GDM1 (cell line): ENCODE measurements at places on chromosomes 12 and 14.

- DNase-seq: no peak
Observed at GRCh38 chr12:57166971-57167371, 19.6 kb upstream of the LRP1-AS start.

DNA sequence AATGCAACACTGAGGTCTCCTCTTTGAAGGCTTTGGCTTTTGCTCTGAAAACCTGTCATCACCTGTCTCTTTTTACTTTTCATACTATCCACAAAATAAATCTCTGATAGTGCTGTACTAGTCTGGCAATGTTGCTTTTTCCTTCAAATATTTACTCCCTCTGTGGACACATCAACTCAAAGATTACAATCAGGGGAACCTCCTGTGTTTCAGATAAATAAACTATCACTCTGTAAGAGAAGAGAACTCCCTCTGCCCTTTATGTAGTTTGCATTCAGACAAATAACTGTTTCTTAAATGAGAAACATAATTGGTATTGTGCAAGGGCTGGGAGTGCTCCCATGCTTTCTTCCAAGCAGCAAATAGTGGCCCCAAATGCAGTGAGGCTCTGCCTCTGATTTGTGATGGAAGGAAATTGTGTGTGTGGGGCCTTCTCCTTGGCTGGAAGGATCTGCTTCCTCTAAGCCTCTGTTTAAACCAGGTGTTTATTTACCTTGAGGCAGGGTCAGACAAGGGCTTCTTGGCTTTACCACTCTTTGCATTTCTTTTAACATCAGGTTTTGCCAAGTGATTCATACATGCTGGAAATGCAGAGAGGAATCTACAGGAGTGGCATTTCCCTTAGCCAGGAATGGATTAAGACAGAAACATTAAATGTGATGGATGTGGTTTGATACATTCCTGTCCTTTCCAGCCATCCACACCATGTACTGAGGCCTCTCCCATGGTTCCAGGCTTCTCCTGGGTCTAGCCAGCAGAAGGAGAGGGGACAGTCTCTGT is 69.0 kb downstream of the AKAP6 start:
- no peak for DNase-seq

DNA sequence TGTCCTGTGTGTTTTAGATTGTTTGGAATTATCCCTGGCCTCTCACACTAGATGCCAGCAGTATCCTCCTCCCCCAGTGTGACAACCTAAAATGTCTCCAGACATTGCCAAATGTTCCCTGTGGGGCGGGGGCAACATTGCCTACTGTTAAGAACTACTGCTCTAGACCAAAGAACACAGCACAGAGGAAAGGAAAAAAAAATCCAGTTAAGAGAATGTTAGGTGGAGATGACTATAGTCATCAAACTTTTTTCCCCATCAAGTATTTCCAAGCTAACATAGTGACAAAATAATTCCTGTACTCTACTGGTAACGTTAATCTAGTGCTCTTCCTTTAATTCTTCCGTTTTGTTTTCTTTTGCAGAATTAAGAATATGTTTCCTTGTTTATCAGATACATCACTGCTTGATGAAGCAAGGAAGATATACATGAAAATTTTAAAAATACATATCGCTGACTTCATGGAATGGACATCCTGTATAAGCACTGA is 3.5 kb downstream of the CDKN1B start:
- DNase-seq: no peak

DNA sequence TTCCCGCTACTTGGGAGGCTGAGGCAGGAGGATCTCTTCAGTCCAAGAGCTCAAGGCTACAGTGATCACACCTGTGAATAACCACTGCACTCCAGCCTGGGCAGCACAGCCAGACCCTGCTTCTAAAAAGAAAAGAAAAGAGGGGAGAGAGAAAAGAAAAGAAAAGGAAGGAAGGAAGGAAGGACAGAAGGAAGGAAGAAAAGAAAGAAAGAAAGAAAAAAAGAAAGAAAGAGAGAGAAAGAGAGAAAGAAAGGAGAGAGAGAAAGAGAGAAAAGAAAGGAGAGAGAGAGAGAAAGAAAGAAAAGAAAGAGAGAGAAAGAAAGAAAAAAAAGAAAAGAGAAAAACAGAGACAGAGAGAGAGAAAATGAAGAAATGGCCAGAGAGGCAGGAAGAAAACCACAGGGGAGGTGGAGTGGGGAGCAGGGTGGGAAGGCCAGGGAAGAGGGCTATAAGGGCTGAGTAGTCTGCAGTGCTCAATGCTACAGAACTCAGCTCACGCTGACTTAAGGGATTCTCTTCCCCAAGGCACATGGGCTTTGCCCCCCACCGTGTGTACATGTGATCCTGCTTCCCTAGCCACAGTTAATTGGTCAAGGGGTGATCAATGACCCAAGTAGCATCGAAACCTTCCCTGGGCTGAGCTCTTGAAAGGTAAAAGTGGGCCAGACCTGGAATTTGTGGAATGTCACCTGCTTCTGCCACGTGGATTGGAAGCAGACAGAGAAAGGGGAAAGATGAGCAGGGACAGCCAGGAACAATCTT is 90.4 kb upstream of the TMCC3 start:
- DNase-seq: no peak

DNA sequence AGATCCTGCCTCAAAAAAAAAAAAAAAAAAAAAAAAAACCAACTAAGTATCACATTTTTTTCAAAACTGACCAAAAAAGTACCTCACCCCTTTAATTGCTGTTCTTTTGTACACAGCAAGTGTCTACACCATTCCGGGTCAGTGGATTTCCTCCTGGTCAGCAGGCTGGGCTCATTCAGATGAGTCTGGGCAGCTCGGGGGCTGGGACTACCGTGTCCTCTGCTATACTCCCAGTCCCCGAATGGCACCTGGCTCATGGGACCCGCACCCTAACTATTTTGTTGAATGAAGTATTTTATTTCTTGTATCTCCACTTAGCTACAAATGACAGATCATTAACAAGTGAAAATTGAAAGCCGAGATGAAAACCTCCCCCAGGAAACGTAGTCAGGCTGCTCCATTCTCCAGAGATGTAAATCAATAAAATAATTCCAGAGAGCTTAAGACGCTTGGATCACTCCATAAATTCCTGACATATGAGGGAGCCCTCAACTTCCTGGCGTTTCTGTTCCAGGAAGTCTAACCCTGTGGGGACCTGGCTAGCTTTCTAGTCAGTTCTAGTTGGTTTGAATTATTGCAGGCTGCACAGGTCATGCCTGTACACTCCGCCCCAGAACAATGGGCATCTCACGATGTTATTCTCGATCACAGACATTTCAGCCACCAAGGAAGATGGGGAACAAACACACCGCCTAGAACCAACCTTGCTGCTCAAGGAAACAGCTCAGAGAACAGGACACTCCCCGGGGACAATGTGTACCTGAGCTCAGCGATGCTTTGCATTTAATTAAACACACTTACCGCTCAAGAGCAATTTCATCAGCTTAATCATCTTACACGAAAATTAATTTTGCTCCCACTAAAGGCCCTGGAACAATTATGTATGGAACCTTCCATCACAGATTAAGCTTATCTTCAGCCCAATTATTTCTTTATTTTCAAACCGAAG is 76.3 kb downstream of the RIMBP2 start:
- DNase-seq: no peak

- no peak for DNase-seq
Observed at GRCh38 chr14:24283796-24284460, 12.5 kb upstream of the RABGGTA start.

DNA sequence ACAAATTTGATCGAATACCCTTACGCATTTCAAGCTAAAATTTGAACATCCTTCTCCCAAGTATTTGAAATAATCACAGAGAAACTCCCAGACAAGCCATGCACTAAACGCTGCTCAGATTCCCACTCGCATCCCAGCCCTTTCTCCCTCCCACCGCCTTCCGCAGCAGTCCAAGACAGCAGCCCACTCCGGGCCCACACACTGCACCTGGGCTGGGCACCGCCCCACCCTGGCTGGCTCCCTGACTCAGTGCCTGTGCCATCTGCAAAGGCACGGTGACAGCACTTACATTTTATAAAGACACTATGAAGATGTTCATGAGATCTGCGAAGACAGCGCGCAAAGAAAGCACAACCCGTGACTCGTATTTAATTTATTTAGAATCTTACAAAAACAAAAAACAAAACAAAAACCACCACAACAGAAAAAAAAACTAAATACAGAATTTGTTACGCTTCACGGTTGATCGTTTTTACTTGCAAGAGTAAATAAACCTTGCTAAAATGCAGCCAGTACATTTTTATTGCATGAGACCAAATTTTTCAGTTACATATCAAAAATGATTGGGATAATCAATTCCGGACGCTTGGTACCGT is 17.2 kb upstream of the CDK2AP1 start:
- DNase-seq: no peak

- no peak for DNase-seq
Observed at GRCh38 chr12:851913-852312, 97.6 kb downstream of the RAD52 start.
